ENCODE measurements at places on chromosomes 6 and 20.

- DNase-seq: no peak
These were observed 53.2 kb upstream of the NKX2-4 start for GRCh38 chr20:21450572-21450971.

GRCh38 chr20:4411744-4412143 lies 310.0 kb upstream of the PRND start:
- DNase-seq: no peak

DNA sequence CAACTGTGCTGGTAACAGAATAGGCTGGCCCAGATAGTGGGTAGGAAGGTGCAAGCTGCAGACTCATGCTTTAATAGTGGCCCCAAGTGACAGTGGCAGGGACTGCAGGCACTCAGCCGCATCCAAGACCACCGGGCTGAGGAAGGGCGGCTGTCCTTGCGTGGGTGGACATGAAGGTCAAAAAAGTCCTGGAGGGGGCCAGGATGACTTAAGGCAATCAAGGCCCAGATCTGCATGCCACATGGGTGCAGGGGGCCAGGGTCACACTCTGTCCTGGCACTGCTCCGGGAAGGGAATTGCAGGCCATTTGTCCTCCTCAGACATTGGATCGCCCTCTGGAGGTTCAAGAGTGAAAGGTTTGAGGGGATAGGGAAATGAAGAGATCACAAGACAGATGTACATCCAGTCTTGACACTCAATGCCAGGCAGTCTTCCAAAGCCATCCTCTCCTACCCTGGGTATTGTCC lies 10.4 kb upstream of the VNN2 start:
- DNase-seq: no peak

DNA sequence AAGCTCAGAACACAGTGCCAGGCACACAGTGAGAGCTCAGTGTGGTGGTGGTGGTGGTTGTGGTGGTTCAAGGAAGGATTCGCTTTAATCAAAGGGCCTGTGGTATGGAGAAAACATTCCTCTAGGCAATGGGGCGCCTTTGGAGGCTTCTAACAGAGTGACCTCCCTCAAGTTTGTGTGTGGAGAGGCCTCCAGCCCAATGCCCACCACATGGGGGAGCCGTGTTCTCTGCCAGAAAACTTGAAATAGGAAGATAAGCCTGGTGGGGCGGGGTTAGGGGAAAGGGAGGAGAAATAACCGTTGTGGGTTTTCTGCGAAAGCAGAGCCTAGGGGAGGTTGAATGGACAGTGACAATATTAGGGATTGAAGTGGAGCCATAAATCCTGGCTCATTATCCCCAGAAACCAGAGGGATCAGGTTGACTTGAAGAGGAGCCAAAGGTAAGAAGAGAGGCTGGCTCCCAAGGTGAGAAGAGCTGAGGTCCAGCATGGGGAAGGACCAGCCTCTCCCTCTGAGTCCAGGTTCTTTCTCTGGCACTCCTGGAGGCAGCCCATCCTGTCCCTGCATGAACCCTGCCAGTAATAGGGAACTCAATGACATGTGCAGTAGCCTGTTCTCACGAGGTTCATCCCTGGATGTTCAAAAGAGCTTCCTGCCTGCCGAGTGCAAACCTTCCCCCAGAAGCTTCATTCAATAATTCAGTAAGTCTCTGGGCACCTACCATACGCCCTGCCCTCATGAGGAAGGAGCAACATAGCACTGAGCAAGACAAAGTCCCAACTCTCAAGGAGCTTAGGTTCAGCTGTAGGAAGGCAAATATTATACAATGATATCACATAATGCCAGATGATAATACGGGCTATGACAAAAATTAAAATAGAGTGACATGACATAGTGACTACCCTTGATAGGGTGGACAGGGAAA lies 51.4 kb downstream of the TGM2 start:
- DNase-seq: no peak

DNA sequence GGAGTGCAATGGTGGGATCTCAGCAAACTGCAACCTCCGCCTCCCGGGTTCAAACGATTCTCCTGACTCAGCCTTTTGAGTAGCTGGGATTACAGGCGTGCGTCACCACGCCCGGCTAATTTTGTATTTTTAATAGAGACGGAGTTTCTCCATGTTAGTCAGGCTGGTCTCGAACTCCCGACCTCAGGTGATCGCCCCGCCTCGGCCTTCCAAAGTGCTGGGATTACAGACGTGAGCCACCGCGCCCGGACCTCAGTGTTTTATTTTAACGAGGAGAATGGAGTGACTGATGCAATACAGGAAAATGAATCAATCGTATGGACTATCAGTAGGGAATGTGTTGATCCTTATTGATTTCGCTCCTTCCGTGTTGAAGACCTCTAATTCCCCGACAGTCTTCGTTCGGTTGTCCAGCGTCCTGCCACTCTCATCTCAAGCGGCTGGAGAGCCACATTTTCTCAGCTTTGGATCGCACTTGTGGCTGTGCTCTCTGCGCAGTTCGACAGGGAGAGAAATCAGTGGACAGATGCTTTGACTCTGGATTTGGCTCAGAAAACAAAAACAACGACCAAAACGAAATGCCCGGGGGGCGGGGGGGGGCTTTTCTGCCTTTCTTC lies 166.2 kb downstream of the TRIM27 start:
- no peak for DNase-seq

- no peak for DNase-seq
These were observed 1675.8 kb downstream of the HACE1 start for GRCh38 chr6:103183831-103184411.

DNA sequence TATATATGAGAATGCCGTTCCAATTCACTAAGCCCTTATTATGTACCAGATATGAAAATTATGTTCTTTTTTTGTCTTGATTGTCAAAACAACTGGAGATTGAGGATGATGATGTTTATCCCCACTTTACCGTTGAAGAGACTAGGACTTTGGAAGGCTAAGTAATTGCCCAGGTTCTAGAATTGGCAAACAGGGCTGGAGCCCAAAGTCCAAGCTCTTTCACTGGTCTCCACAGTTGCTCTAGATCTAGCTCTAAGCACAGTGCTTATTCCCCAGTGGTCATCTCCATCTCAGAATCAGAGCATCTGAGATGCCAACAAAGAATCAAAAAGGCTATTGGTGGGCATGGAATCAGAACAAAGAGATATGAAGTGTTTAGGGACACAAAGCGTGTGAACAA lies 215.3 kb upstream of the FOXA2 start:
- DNase-seq: no peak

DNA sequence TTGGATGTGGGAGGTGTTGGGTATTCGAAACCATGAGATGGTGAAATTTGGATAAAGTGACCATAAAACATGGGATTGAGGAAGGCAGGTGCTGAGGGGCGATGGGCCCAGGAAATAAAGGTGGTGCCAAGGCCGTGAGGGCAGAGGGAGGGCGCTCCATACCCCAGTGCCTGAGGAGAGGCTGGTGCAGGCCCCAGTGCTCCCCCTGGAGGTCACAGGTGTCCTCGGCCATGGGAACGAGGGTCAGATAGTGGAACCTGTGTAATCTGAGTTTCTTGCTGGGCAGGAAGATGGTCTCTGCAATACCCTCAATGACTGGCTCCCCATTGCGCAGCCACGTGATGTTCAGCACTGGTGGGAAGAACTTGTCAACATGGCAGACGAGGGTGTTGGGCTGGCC lies 16.2 kb downstream of the HLA-DPB1 start:
- DNase-seq: no peak

DNA sequence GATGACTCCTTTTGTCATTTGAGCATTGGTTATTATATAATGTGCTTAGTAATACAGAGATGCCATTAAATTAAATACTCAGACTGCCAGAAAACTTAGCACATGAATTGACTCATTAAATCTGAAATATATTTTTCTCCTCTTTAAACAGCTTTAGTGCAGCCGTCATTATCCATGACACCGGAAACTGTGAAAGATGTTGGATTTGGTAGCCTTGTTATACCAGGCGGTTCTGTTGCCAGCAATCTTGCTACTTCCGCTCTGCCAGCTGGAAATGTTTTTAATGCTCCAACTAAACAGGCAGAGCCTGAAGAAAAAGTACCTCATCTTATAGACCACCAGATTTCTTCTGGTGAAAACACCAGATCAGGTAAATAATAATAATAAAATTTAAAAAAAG lies 97.6 kb downstream of the SCAF8 start:
- no peak for DNase-seq

DNA sequence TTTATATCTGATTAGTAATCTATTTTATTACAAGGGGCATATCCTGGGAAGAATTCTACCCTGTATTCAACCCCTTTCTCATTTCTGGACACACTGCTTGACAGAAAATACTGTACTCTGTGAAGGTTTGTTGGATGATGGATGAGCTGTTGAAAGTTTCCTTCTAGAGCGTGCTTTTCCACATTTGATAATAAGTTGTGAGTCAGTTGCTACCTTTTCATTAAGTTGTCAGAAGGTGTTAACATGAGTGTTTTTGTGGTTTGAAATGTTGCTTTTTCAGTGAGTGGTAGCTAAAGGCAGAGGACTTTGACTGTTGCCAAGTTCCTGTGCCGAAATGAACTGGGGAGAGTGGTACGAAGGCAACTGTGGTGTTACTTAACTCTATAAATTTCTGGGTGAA lies 3.9 kb upstream of the ECI2 start:
- DNase-seq: no peak

GRCh38 chr20:37559312-37560027 lies 31.8 kb upstream of the BLCAP start:
- DNase-seq: no peak
